ENCODE measurements at places on chromosomes 7 and 10.
A peak's percentile ranks its signal among the peaks of the same experiment; 100 is the strongest.

- DNase-seq, result no peak
These were observed 865.2 kb upstream of the GHITM start for GRCh38 chr10:83274088-83274487.

- DNase-seq, result no peak
These were observed 18.7 kb downstream of the ZMIZ2 start for GRCh38 chr7:44767134-44767911.

- DNase-seq, result no peak
These were observed 63.5 kb upstream of the SH2B2 start for GRCh38 chr7:102223184-102223583.

DNA sequence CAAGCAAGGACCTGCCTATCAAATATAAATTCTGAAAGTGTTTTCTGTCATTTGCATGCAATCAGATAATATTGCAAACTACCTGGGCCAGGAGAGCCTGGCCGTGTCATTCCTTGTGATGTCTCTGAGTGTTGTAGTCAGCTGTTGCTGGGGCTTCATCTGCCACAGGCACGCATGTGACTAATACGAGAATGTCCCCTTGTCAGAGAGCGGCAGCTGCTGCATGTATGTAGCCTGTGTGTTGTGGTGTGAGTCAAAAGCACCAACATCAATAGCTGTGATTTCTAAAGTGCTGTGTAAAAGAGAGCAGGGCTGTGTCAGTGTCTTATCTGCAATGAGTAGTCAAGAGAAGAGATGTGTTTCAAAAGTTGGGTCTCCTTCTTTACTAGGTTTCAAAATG, 155.4 kb downstream of the POU6F2 start:
- DNase-seq, result no peak

DNA sequence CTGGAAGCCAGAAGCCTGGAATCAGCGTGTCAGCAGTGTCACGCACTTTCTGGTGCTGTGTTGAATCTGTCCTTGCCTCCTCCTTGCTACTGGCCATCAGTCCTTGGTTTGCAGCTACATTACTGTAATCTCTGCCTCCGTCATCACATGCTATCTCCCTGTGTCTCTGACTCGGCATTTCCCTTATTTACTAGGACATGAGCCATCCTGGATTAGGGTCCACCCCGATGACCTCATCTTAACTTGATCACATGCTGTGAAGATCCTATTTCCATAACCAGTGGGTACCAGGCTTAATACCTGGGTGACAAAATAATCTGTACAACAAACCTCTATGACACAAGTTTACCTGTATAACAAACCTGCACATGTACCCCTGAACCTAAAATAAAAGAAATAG, 518.0 kb upstream of the KLF6 start:
- no peak for DNase-seq

DNA sequence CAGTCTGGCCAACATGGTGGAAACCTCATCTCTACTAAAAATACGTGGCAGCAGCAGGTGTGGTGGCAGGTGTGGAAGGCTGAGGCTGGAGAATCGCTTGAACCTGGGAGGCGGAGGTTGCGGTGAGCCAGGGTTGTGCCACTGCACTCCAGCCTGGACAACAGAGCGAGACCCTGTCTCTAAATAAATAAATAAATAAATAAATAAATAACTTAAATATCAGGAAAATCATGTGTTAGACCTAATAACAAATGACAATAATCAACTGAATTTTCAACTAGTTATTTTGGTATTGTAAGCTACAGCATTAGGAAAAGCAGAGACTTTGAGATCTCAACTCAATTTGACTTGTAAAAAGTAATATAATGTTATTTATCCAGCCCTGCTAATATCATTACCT, 9.2 kb downstream of the HERPUD2 start:
- DNase-seq, result no peak

GRCh38 chr10:118332948-118333710, 9.0 kb downstream of the FAM204A start:
- DNase-seq, result peak; percentile 94

- DNase-seq, result no peak
These were observed 24.8 kb upstream of the FFAR4 start for GRCh38 chr10:93541402-93542357.

- DNase-seq, result peak; percentile 49
These were observed at the start of gene CRPPA for GRCh38 chr7:16421333-16422102. Gene CRPPA (minus strand): TSS chr7:16421538. CDS start chr7:16421322, 216 bp downstream.

DNA sequence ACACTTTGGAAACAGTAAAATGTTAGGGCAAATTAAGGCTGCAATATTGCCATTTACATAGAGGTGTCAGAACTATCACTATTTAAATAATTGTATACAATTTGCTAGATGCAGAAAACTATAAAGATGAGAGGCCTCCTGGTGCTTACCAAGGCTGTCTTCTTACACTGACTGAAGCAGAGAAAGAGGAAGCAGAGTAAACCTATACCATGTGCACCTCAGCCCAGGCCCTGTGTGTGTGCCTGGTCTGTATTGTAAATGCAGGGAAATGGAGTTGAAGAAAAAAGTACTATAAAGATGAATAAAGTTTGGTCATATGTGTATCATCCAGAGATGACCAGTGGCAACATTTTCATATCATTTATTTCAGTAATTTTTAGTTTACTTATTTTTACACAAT, 29.2 kb downstream of the ELMO1 start:
- DNase-seq, result no peak

GRCh38 chr10:114815791-114816190, 5.8 kb upstream of the FHIP2A start:
- DNase-seq, result no peak

- no peak for DNase-seq
These were observed 19.4 kb upstream of the SH2D4B start for GRCh38 chr10:80518143-80518806.

DNA sequence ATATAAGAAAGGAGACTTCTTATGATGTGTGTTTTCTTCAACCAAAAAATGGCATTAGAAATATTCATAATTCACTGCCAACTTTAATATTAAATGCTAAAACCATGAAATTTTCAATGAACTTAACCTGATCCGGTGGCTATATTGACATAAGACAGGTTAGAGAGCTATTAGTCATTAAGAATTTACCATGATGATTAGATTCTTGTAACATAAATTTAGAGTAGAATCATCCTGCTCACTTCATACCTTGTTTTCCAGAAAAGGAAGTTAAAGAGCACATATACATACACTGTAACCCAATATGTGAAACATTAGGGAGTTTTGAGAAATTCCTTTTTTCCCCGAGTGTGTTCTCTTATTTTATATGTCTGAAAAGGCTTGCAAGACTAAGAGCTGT, 430.3 kb upstream of the SEMA3A start:
- DNase-seq, result no peak

GRCh38 chr7:47867286-47867685, 81.0 kb downstream of the PKD1L1 start:
- DNase-seq, result no peak

DNA sequence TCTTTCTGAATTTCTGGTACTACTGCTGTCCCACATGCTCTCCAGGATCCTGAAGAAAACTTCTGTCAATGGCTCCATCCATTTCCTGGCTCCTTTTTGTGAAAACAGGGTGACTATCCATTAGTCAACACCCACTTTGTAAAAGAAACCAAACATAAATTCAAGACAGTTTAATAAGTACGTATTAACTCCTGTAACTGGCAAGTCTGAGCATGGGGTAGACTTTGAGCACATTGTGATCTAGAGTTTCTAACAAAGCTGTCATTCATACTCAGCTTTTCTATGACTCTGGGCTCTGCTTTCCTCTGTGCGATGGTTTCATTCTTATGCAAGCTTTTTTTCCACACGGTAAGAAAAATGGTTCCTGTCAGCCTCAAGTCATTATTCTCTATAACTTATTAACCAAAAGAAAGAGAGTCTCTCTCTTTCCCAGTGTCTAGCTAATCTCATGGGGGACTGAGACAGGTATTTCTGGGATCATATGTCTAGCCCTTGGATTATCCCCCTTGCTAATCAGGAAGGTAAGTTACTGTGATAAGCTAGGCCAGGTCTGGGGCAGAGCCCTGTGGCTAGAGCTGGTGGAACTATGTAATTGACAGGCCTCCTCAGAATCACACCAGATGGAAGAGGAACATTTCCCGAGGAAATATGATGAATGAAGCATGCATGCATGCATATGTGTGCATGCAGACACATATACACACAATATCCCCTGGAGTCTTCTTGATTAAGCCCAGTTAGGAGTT, 98.5 kb downstream of the GNAI1 start:
- no peak for DNase-seq

DNA sequence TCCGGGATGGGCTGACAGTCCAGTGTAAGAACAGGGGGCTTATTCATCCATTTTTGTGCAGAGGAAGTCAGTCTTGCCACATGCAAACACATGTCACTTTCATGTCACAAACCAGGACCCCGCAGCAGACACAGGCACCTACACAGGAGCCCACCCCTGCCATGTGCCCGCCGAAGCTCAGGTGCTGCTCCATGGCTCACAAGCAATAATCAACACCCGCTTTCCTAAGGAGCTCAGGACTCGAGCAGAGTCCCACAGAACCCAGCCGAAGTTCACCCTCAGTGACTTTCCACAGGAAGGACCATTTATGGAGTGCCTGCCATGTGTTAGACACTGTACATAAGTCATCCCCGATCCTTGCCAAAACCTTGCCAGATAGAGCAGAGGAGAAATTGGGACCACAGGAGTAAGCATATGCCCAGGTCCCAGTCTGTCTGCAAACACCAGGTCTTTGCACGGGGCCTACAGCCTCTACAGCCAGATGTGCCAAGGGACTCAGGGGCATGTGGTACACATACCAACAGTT, 99.4 kb downstream of the EBF3 start:
- no peak for DNase-seq

DNA sequence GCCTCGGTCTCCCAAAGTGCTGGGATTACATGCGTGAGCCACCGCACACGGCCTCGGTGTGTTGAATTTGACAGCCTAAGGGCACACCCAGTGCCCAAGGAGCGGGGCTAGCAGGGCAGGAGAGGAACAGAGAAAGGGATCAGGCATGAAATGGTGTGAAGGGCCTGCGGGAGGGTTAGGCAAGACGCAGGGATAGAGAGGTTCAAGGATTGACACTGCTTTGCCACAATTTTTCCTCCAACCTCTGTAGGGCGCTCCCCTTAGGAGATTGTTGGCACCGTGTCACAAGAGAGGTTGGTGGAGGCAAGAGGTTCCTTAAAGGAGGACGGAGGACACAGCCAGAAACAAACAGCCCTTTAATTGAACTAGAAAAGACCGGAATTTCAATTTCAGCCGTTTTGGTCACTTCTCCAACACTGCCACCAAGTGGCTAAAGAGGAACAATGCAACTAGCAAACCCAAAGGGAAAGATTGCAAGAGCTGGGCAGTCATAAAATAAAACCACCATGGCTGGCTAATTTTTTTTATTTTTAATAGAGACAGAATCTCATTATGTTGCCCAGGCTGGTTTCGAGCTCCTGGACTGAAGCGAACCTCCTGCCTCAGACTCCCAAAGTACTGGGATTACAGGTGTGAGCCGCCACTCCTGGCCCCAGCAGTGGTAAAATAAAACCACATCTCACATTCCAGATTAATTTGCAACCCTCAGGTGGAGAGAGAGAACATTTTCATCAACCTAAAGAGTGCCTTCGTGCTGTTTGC, 6.9 kb upstream of the CREB3L2 start:
- peak; percentile 71 for DNase-seq

DNA sequence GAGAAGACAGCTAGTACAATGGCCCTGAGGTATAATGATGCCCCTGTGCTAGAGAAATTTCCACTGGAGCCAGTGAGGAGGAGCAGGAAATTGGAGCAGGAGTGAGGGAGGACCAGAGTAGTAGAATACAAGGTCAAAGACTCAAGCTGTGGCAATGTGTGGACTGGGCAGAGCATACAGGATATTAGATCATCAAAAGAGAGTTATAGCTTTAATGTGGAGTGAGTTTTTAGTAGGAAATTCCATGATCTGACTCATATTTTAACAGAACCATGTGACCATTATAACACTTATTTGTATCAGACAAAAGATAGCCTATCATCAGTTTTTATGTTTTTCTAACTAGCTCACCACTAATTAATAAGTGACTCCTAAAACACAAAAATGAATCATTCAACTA, 154.1 kb downstream of the DGKB start:
- no peak for DNase-seq

- no peak for DNase-seq
These were observed 212.5 kb upstream of the HDAC9 start for GRCh38 chr7:18283045-18283444.

GRCh38 chr10:73771722-73772280, 10.0 kb upstream of the CHCHD1 start:
- DNase-seq, result peak; percentile 31

GRCh38 chr10:129758207-129759021, 205.7 kb downstream of the EBF3 start:
- no peak for DNase-seq

DNA sequence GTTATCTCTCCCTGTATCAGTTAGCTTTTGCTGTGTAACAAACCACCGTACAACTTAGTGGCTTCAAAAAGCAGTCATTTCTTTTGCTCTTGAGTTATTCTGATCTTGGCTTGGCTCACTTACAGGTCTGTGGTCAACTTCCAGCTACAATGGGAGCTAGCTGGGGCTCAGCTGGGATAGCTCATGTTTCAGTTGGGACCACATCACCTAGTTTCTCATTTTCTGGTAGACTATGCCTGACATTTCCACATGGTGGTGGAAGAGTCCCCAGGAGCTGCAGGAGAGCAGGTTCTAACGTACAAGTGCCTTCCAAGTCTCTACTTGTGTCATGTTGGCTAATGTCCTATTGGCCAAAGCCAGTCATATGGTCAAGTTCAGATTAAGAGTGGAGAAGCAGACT, 25.8 kb upstream of the PIP4K2A start:
- DNase-seq, result no peak

- no peak for DNase-seq
These were observed 405.0 kb upstream of the GALNT17 start for GRCh38 chr7:70726951-70727378.

GRCh38 chr10:91788527-91788926, 9.7 kb upstream of the TNKS2 start:
- no peak for DNase-seq

DNA sequence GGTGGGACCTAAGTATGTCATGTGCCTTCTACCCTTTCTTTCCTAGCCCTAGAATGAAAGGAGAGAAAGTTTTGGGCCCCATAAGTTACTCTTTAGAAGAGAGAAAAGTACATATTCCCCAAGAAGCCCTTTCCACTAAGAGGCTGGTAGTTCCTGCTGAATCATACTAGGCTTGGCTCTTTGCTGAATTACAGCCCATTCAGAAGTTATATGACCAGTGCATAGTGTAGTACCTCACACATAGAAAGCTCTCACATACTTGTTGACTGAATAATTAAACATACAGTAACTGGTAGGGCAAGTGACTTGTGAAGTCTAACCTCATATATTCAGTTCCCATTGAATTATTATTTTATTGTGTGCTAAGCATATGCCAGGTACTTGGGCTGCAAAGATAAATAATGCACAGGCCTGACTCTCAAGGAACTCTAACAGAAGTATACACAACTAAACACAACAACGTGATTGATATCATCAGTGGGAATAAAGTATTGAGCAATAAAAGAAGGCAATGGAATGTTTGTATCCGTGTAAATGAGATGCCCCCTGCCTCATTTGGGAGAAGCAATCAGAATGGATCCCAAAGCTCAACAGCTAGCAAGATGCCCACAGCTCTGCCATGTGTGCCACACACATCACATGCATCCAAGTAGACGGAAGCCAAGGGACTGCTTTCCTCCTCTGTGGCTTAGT, 38.9 kb upstream of the UBN2 start:
- DNase-seq, result no peak
